Amniotic stem cell (primary cell): ENCODE measurements at places on chromosomes 2 and 18.

DNA sequence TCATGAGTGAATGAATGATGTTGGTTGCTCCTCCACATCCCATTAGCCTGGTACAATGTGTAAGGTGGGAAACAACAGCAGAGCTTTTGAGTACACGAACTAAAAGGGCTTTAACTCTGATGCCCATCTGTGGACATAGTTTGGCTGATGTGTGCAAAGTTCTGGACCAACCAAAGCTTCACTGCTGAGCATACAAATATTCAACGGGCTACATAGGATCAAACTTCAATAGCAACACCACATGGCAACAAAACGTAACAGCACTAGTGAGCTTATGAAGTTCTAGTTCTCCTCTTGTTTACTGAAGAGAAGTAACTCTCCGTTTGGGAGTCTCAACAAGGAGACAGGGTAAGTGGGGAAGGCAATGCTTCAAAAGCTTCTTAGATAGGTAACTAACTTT is 20.4 kb downstream of the STAM2 start:
- DNase-seq = no peak

- DNase-seq = no peak
These were observed 84.1 kb upstream of the RASGRP3 start for GRCh38 chr2:33392366-33392765.

DNA sequence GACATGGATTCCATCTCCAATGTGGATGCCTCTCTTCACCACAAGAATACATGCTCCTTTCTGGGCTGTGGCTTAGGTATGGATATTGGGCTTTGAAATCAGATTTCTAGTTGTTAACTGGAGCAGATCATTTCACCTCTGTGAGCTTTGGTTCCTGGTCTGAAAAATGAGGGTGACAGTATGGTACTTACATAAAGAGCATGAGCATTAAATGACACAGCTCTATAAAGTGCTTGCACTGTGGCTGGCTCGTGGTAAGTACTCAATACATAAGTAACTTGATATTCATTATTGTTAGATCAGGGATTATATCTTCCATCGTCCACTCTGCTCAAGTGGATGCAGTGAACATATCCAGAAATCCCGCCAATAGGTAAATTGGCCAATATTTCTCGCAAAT is 33.4 kb downstream of the ARHGAP25 start:
- no peak for DNase-seq

DNA sequence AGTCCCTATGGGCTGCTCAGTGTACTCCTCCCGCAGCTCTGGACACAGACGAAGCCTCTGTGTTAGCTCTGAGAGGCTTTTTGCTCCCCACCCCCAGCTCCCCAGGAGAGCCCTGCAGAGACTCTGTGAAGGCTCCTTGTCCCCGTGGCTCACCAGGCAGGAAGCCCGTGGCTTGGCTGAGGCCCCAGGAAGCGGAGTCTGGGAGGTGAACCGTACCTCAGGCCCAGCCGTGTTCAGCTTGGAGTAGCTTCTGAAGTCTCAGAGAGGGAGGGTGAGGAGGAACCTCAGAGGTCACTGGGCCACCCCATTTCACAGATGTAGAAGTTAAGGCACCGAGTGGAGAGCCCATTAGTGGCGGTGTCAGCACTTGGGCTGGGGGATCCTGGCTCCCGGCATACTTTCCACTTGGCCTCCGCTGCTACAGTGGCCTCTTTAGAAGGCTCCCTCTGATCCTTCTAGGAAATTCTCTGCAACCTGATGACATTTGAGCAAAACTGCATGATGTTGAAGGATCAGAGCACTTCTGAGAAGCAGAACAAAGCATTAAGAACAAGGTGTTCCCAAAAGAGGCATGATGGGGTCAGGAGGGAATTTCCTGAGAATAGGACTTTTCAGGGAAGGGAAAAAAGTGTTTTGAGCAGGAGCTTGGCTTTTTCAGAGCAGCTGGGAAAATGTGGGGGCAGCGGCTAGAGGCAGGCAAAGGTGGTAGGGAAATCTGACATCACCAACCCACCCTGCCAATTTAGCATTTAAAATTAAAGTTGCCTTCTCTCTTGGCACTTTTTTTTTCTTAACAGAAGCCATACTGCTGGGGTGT is 79.1 kb downstream of the MCFD2 start:
- no peak for DNase-seq

- DNase-seq = no peak
These were observed 46.7 kb upstream of the ST6GAL2 start for GRCh38 chr2:106932644-106933043.

DNA sequence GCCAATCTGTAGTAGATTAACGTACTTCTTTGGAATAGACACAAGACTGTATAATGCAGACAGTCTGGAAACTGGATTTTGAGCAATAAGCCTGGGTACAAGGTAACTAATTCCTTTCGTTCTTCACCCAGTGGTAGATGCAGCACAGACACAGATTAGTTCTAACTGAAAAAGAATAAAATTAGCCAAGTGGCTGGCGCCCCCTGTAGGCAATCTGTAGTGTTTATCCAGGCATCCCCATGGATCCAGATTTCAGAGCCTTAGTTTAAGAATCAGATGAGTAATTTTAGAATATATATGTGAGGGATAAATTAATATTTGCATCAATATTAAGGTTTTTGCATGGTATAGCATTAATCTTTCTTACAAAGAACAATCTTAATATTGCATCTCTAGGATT is 563.9 kb downstream of the DCC start:
- DNase-seq = no peak

DNA sequence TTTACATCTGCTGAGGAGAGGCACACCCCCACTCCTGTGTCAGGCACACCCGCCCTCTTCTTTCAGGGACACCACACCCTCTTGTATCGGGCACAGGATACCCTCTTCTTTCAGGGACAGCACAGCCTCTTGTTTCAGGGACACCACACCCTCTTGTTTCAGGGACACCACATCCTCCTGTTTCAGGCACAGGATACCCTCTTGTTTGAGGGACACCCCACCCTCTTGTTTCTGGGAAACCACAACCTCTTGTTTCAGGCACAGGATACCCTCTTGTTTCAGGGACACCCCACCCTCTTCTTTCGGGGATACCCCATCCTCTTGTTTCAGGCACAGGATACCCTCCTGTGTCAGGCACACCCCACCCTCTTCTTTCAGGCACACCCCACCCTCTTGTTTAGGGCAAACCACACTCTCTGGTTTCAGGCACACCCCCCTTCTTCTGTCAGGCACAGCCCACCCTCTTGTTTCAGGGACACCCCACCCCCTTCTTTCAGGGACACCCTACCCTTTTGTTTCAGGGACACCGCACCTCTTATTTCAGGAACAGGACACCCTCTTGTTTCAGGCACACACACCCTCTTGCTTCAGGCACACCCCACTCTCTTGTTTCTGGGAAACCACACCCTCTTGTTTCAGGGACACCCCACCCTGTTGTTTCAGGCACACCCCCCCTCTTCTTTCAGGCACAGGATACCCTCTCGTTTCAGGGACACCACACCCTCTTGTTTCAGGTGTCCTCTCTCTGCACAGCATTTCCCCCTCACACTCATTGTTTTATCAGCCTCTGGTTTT is 96.2 kb downstream of the TPO start:
- no peak for DNase-seq

DNA sequence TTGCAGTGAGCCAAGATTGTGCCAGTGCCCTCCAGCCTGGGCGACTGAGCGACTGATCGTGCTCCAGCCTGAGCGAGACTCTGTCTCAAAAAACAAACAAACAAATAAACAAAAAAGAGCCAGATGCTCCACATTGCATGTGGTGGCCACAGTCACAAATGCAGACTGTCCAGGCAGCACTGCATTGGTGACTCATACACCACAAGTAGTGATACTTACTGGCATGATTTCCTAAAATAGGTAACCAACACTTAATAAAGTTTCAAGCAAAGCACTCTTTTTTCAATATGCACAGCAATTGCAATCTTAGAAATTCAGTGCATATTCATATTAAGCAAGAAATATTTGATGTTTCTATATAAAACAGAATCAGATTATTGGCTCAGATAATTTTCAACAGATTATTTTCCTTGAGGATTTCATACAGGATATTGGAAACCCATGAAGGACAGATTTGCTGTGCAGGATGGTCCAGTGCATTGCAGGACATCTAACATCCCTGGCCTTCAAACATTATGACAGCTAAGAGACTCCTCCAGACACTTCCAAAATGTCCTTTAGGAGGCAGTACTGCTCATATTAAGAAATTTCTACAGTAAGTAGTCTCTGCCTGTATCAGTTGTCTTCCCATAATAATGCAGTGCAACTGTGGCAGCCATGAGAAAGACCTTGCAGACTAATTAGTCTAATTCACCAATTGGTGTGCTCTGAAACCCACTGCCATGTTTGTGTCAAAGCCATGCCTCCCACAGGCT is 10.5 kb upstream of the SLC1A4 start:
- DNase-seq = no peak

- DNase-seq = no peak
These were observed 4.8 kb downstream of the PSMD14 start for GRCh38 chr2:161312996-161313395.

GRCh38 chr18:12046751-12047335 is 46.8 kb upstream of the ANKRD62 start:
- DNase-seq = no peak

DNA sequence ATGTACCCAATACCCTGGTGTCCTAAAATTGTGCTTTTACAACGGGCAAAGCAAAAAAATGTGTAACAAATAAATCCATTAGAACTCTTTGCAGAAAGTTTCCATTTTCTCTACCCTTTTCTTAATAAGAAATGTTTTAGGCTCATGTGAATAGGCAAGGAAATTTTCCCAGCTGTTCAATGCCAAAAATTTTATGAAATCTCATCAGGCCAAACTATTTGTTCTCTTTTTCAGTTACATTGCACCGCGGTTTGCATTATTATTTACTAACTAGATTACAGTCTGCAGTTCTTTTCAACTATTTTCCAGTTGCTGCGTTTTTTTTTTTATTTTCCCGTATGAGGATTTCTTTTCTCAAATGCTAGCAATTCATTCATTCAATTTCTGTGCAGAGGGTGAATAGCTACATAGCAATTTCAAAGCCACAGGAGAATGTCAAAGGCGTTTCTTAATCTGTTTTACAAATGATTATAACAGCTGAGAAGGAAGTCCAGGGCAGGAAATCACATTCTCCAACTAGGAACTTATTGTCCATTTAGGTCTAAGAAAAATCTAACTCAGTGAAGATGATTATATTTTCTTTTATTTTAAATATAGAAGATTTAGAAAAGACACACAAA is 367.5 kb upstream of the MMADHC start:
- DNase-seq = no peak

DNA sequence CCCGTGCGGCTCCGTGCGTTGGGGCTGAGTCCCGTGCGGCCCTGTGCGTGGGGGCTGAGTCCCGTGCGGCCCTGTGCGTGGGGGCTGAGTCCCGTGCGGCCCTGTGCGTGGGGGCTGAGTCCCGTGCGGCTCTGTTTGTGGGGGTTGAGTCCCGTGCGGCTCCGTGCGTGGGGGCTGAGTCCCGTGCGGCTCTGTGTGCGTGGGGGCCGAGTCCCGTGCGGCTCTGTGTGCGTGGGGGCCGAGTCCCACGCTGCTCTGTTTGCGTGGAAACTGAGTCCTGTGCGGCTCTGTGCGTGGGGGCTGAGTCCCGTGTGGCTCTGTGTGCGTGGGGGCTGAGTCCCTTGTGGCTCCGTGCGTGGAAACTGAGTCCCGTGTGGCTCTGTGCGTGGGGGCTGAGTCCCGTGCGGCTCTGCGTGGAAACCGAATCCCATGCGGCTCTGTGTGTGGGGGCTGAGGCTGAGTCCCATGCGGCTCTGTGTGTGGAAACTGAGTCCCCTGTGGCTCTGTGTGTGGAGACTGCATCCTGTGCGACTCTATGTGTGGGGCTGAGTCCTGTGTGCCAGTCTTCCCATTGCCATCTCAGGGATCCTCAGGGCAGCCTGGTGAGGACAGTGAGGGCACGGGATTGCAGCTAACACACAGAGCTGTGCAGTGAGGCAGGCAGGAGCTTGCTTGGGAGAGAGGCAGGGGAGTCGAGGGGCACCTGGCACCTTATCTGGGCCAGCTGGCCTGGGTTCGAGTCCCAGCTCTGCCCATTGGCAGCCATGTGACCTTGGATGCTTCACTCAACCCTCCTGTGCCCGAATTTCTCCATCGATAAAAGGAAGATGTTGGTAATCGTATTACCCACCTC is 44.5 kb downstream of the LDLRAD4 start:
- no peak for DNase-seq

DNA sequence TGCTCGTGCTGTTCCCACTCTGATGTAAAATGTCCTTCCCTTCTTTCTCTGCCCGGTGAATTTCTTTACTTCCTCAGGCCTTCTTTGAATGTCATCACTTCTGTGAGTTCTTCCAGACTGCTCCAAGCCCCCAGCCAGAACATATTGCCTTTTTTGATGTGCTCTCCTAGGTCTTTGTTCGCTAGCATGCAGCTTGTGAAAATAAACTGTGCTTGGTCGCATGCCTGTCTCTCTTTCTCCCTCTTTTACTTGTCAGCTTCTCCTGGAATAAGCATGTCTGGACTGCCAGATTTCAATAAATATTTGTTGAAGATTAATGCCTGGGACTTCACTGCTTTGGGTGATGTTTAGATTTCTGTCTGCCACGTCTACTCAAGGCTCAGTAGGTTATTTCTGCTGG is 82.7 kb upstream of the ARHGAP28 start:
- DNase-seq = no peak

- no peak for DNase-seq
These were observed 128.6 kb upstream of the NYAP2 start for GRCh38 chr2:225270861-225271260.

- DNase-seq = no peak
These were observed 94.4 kb downstream of the TAF4B start for GRCh38 chr18:26320686-26321085.

DNA sequence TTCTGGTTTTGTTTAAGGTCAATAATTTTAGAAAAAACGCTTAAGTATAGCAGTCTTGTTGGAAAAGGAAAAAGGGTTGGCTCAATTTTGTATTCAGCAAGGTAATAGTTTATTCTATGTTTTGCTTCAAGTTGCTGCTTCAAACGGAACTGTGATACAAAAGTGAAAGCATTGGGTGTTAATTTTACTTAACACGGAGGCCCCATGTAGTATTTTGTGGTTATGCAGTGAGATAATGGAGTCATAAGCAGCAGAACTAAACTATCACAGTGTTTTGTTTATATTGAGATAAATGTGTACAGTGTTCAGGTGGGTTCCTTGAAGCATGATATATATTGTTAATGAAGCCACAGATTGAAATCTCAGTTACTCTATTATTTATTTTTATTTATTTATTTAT is 67.0 kb upstream of the LYPD6B start:
- DNase-seq = no peak

DNA sequence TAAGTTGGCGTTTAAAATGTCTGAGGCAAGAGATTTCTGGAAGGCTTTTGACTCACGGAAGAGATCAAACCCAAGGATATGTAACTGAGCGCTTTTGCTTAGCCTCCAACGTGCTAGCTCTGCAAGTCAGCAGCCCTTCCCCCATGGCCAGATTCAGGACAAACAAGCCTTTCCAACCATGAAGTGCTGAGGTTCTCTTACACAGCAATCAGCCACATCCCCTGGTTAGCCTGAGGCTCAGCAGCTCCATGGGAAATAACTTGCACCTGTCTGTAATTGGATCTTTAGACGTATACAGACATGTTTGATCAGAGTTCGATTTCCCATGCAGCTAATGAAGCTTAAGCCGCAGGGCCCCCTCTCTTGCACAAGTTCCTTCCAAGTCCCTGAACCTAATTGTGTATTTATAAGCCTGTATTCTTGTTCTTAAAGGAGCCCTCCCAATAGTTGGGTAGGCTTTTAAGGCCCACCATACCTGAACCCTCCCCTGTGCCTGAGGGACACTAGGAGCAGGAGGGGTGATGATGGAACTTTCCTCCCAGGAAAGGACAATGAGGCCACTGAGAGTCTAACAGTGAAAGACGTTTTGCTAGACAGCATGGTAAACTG is 2.1 kb upstream of the TMEM131 start:
- no peak for DNase-seq

GRCh38 chr18:46756559-46757201 is at the start of gene ST8SIA5:
TSS of gene ST8SIA5 (minus strand) at chr18:46757053. CDS start at chr18:46756508, 545 bp downstream.
- DNase-seq = no peak

GRCh38 chr2:179307616-179308371 is 43.2 kb upstream of the SESTD1 start:
- DNase-seq = no peak
